Activated CD4-positive, CD25-positive, alpha-beta regulatory T cell (primary cell): ENCODE measurements at places on chromosomes 5 and 9.

GRCh38 chr5:115532517-115532916 lies 12.1 kb downstream of the FEM1C start:
- DNase-seq = no peak

DNA sequence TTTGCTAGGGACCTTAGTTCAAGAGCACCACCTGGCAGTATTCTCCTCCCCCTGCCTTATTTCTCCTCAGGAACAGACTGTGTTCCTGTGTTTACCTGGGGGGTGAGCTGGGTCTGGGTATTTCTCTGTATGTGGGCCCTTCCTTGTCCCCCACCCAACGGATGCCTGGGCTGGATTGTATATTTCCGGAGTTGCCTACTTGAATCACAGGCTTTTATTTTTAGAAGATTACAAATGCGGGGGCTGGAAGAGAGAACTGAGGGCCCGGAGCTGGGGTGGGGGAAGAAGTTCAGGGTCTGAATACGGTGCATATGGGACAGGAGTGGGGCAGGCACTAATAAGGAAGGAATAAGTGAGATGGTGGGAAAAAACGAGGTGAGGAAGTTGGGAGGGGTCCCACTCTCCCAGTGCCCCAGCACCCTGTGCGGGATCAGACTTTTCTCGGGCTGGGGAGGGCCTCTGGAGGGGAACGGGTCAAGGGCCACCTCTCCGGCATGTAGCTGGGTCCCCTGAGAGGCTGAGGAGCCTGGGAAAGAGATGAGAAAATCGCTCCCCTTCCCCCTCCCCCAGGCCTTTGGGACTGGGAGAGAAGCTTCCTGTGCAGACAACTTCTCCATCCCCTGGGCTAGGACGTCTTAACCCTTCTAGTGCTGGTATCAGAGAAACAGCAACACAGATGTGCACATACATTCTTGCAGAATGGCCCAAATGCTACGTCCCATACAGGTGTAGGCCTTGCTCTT lies 42.1 kb downstream of the PCDH1 start:
- DNase-seq = no peak

DNA sequence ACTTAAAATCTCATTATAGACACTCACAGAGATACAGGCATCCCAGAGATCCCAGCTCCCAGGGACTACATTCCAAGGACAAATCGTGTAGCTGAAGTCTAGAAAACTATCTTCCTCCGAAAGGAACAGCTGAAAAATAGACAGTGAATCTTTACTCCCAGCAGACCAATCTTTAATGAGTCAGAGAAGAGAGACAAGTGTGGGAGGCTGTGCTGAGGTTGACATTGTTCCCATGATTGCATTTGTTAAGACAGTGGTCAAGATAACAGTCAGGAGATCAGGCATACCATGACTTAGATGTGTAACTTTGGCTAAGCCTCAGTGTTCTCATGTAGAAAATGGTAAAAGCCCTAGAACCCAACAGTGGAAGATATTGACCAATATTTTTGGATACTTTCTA lies 120.7 kb downstream of the PAPPA start:
- no peak for DNase-seq

GRCh38 chr9:119917175-119917574 lies 547.9 kb upstream of the BRINP1 start:
- no peak for DNase-seq

- DNase-seq = no peak
Measured at GRCh38 chr5:148445578-148445977, 61.8 kb downstream of the FBXO38 start.

GRCh38 chr9:72144756-72145492 lies 4.3 kb upstream of the GDA start:
- no peak for DNase-seq

GRCh38 chr5:159527546-159528254 lies 197.4 kb upstream of the IL12B start:
- no peak for DNase-seq

- no peak for DNase-seq
Measured at GRCh38 chr9:36878986-36879982, 154.8 kb downstream of the PAX5 start.

- DNase-seq = no peak
Measured at GRCh38 chr5:16304846-16305245, 125.3 kb upstream of the MARCHF11 start.

DNA sequence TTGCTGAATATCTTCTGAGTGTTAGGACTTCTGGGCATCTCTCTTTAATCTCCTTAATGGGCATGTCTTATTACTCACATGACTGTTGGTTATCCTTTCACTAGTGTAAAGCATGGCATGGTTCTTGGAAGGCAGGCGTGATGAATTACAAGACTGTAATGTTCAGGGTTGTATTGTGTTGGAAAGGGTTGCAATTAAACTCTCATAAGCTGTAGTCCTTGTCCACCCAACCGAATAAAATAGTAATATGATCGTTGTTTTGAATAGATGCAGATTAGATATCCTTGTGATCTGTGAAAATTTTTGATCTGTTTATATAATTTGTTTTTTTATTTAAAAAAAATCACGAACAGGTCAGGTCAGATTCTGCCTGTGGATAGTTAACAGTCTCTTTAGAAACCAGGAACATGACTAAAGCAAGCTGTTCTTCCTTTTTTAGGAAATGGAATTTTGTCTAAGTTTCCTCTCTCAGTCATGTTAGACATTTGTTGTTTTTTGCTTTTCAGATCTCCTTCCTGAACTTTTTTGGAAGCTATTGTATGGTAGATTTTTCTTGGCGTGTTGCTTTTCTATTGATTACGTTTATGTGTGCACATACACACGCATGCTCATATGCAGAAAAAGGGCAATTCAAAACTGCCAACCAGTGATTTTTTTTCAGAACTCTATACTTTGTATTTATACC lies 121.8 kb downstream of the ARHGEF28 start:
- no peak for DNase-seq

DNA sequence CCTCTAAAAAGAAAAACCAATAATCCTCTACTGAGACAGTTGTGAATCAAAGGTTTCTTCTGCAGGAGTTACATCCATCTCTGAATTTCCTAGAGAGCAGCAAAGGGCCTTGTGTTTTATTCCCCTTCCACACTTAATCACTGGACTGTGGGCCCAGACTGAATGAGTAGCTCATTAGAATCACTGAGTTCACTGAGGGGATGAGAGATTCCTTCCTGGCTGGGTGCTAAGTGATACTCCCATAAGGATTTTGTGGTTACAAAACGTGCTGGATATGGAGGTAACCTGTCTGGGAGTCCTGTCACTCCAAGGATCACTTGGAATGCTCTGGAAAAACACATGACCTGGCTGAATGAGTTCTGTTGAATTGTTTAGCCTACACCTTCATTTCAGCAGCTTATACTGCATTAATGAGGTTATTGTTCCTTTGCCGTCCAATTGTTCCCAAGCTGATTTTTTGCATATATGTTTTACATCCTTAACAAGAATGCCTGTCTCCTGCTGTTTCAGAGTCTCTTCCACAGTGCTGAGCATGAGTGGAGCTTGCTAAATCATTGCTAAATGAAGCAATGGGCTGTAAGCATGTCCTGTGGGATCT lies 82.9 kb downstream of the MEF2C start:
- DNase-seq = no peak

DNA sequence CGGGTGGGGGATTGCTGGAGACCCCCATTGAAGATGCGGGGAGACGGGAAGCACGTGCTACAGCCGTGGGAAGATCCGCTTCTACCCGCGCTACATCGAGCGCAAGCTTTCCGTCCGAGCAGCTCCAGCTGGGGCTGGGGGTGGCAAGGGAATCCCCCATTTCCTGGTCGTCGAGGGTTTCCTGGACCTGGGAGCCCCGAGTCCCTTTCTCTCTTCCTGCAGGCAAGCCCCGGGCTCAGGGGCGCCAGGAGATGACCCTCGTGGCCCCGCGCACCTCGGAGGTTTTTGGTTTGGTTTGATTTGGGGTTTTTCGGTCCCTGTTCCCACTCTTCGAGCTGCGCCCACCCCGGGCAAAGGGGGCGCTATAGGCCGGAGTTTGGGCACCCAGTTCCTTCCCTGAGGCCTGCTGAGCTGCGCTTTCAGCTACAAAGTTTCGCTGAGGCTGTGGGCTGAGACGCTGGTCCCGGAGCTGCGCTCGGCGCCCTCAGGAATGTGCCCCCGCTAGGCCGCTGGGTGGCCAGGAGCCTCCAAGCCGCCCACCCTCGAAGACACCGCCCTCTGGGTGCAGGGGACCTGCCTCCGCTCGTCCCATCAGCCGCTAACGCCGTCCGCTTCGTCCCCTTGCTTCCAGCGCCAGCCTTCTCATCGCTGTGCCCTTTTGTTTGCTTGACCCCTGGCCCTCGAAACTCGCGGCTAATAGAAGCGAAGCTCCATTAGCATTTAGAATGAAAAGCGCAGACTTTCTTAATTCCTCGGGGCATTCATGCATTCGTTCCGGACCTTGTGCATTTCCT lies 2.9 kb downstream of the NR4A3 start:
- DNase-seq = peak; percentile 23

- no peak for DNase-seq
Measured at GRCh38 chr5:141039517-141039916, 11.7 kb upstream of the PCDHB1 start.

DNA sequence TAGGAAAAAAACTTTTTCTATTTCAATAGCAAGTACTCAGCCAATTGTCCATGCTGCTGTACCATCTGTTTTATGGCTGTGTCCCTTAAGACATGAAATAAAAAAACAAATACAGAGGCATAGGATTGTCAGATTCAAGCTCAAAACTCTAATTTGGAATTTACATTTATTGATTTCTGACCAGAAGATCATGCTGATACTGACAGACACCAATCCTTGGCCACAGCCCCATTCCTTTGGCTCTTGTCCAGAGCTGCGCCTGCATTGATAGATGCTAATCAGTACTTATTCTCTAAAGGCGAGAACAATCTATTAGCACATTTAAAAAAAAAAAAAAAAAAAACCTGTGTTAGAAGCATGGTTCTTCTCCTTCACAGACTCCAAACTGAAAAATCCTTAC lies 384.6 kb downstream of the TMEM232 start:
- no peak for DNase-seq

DNA sequence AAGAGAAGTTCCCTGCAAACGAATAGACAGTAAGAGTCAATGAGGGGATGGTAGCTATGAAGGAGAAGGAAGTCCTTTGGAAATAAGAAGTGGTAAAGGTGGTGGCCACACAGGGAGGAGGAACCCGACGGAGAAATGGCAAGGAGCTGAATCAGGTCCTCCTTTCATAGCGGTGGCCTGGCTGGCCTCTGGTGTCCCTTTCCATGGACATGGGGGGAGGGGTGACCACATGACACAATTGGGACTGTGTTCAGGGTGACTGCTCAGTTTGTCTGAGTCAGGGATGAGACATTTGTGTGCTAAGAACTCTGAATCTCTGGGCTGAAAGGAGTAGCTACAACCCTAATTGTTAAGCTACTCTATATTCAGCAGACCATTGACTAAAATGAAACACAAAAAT lies 28.7 kb upstream of the TIMD4 start:
- no peak for DNase-seq

DNA sequence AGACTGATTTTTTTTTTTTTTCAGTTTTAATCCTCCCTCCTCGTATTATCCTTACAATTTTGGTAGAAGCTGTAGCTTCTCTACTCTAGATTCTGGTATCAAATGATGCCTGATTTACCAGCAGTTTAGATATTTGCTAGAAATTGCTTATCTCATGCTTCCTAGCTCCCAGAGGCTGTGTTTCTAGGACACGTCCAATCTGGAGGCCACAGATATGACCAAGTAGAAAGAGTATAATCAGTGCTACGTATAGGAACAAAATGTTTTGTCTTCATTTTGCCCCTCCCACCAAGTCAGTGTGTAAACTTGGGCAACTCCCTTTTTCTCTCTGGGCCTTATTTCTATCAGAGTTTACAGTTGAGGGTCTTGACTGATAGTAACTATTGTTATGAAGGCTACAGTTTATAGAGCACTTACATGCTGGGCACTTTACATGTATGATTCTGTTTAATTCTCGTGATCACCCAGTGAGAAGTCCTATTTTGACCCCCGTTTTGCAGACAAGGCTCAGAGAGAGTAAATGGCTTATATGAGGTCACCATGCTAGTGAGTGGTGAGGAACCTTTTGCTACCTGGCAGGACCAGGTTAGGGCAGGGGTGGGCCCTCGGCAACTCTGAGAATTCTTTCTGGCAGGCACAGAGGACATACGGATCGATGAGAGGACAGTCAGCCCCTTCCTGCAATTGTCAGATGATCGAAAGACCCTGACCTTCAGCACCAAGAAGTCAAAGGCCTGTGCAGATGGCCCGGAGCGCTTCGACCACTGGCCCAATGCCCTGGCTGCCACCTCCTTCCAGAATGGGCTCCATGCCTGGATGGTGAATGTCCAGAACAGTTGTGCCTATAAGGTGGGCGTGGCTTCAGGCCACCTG lies 7.6 kb downstream of the HDHD3 start:
- no peak for DNase-seq

DNA sequence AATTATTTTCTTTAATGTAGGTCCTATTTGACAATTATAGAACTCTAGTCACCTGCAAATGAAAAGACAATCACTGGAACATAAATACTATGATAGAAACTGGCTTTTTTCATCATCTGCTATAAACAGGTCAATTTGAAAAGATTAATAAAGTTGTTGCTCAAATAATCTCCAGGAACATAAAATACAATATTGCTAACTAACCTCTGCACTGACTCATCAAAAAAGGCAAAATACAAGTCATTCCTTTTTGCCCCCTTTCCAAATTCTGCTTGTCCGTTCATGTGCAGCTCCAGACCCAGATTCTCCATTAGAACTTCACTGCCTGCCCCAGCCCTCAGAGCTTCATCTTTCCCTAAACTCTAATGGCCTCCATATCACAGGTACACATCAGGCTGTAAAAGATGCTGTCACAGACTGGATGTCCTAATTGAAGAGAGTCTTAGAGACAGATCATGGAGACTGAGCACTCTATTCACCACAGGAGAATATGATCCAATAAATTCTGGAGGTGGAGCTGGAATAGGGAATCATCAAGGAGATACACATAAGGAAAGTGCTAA lies 1.6 kb downstream of the DCTN4 start:
- no peak for DNase-seq

DNA sequence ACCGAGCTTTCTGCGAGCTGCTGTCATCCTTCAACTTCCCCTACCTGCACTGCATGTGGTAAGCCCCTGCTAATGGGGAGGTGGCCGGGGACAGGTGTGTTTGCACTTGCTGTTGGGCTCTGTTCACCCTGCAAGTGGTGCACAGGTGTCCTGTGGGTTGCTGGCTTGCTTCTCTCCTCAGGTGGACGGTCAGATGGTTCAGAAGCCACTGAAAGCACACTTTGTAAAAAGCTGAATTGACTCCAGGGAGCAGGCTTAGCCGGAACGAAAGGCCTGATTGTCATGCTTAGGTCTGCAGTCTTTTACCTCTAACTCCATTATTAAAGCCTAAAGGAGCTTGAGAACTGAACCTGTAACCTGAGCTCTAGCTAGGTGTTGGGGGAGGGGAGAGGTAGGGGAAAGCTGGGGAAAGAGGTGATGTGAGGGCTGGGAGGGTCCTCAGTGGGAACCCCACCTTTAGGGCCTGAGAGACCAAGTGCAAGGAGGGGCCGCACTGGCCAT lies 37.6 kb downstream of the ACER2 start:
- no peak for DNase-seq

- no peak for DNase-seq
Measured at GRCh38 chr5:140883373-140883772, 1.4 kb downstream of the PCDHA13 start.

- no peak for DNase-seq
Measured at GRCh38 chr9:3473405-3473804, 52.4 kb downstream of the RFX3 start.

GRCh38 chr5:43839218-43839617 lies 236.2 kb downstream of the NNT start:
- no peak for DNase-seq

- DNase-seq = no peak
Measured at GRCh38 chr9:126367616-126368015, 41.0 kb downstream of the MVB12B start.

- peak; percentile 53 for DNase-seq
Measured at GRCh38 chr5:149371296-149371962, 7.7 kb downstream of the IL17B start.

GRCh38 chr5:42992088-42992879 lies 47.8 kb downstream of the ANXA2R start:
- peak; percentile 59 for DNase-seq
